Bronchus fibroblast of lung (primary cell): ENCODE measurements at places on chromosomes 7 and 10. TPM values are rescaled to one million over a fixed set of nuclear protein-coding genes. Genes with fewer than 3 reads are reported as not detected.

Gene FAM13C
- 0.50 and 1.0 TPM in 2 replicates for total RNA-seq

Gene SPDYE16
- not detected in 2 replicates for total RNA-seq

Gene SLC18A3
- total RNA-seq = not detected in 2 replicates

Gene PAPOLB
- total RNA-seq = not detected in 2 replicates

Gene UCMA
- not detected in 2 replicates for total RNA-seq

Gene CYP3A7
- 0.34 TPM in 1 of 2 replicates, not detected in the other for total RNA-seq

Gene VIPR2
- total RNA-seq = not detected in 2 replicates

Gene GHRHR
- not detected in 2 replicates for total RNA-seq

Gene CLDN12
- 14.5 and 17.2 TPM in 2 replicates for total RNA-seq

Gene PILRA
- under 0.01 TPM in 1 of 2 replicates, not detected in the other for total RNA-seq

Gene COL26A1
- total RNA-seq = 1.0 TPM in 1 of 2 replicates, not detected in the other

Gene JAKMIP3
- under 0.01 TPM in 2 replicates for total RNA-seq

Gene LRRC4
- 0.45 and 1.2 TPM in 2 replicates for total RNA-seq

Gene SPDYE8
- not detected in 2 replicates for total RNA-seq

Gene HYAL4
- not detected in 2 replicates for total RNA-seq

Gene FAM25A
- total RNA-seq = not detected in 2 replicates

Gene GLCCI1
- 1.7 and 2.2 TPM in 2 replicates for total RNA-seq

Gene CASTOR2
- total RNA-seq = 11.1 and 11.4 TPM in 2 replicates

Gene SH2D4B
- total RNA-seq = not detected in 2 replicates

Gene GCK
- 0.74 and 0.84 TPM in 2 replicates for total RNA-seq

Gene BHLHA15
- 0.34 and 0.59 TPM in 2 replicates for total RNA-seq

Gene GPRIN2
- not detected in 2 replicates for total RNA-seq

Gene NEUROG3
- total RNA-seq = not detected in 2 replicates

Gene HABP2
- total RNA-seq = not detected in 2 replicates

Gene TSPAN33
- 0.30 and 0.67 TPM in 2 replicates for total RNA-seq

Gene REEP3
- total RNA-seq = 32.3 and 40.3 TPM in 2 replicates

Gene JCAD
- 1.8 and 2.0 TPM in 2 replicates for total RNA-seq

Gene TLX1
- not detected in 2 replicates for total RNA-seq

Gene HMX3
- not detected in 2 replicates for total RNA-seq

Gene OR9A2
- not detected in 2 replicates for total RNA-seq

Gene MLXIPL
- total RNA-seq = 0.67 and 2.4 TPM in 2 replicates

Gene C7orf57
- 0.17 TPM in 1 of 2 replicates, not detected in the other for total RNA-seq

Gene CLCN1
- under 0.01 TPM in 1 of 2 replicates, not detected in the other for total RNA-seq

Gene CNNM1
- under 0.01 TPM in 2 replicates for total RNA-seq

Gene SDK1
- total RNA-seq = 4.7 and 4.9 TPM in 2 replicates

Gene FAM241B
- total RNA-seq = 0.45 TPM in 1 of 2 replicates, not detected in the other

Gene VPS41
- 12.6 and 16.8 TPM in 2 replicates for total RNA-seq

Gene STK31
- total RNA-seq = not detected in 2 replicates

Gene OR13A1
- total RNA-seq = not detected in 2 replicates

Gene PRR15
- not detected in 2 replicates for total RNA-seq

Gene MYL10
- total RNA-seq = not detected in 2 replicates

Gene UCN3
- not detected in 2 replicates for total RNA-seq

Gene GTF2IRD1
- 16.6 and 19.0 TPM in 2 replicates for total RNA-seq

Gene ZNF485
- 2.7 and 3.7 TPM in 2 replicates for total RNA-seq

Gene ANKRD61
- 0.15 TPM in 1 of 2 replicates, not detected in the other for total RNA-seq

Gene LIPF
- not detected in 2 replicates for total RNA-seq

Gene CNTNAP2
- total RNA-seq = under 0.01 TPM in 1 of 2 replicates, not detected in the other

Gene SLC25A40
- total RNA-seq = 7.0 and 14.6 TPM in 2 replicates

Gene CUL1
- total RNA-seq = 35.2 and 36.7 TPM in 2 replicates

Gene FRMPD2
- total RNA-seq = not detected in 2 replicates

Gene AVPI1
- 21.4 and 24.5 TPM in 2 replicates for total RNA-seq

Gene BNIP3
- 105 and 126 TPM in 2 replicates for total RNA-seq

Gene PPP1R3C
- total RNA-seq = 3.9 and 4.0 TPM in 2 replicates

Gene HNRNPH3
- 22.7 and 25.6 TPM in 2 replicates for total RNA-seq

Gene CH25H
- 0.30 and 0.34 TPM in 2 replicates for total RNA-seq

Gene OR2F1
- not detected in 2 replicates for total RNA-seq
